Lower leg skin (tissue), 4 donors: ENCODE measurements at places on chromosomes 12 and 14. TPM values are rescaled to one million over a fixed set of nuclear protein-coding genes. Genes with fewer than 3 reads are reported as not detected.

GRCh38 chr12:119679081-119679480 is 11.1 kb downstream of the PRKAB1 start:
- no peak for DNase-seq

DNA sequence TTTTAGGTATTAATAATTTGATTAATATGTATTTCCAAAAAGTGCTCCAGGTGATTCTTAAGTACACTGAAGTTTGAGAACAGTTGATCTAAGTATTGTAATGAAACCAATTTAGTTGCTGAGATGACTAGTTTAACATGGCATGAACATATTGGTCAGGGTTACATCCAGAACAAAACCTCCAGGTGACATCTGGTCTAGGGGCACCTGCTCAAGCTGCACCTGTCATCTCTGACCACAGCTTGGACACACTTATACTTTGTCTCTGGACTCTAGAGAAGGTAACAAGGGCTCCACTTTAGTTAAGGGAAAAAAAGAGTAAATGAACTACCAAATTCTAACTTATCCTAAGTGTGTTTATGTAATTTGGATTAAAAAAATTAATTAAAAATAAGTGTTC is 8.1 kb downstream of the ARID2 start:
- no peak for DNase-seq

- peak; percentile 73 for DNase-seq
These were observed 278.3 kb downstream of the DPF3 start for GRCh38 chr14:72615451-72616121.

DNA sequence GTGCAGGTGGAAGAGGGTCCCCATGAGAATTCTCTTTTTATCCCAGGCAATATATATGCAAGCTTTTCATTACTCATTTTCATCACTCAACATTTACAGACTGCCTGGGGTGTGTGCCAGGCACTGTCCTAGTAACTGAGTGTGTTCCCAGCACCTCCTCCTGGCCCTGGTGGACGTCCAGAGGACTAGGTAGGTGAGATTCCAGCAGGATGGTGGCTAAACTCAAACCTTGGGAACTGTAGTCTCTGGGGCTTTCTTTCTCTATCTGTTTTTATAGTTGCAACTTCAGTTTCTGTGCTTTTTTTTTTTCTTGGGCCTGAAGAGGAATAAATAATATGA is 63.8 kb downstream of the SUSD6 start:
- peak; percentile 78 for DNase-seq

GRCh38 chr14:70525691-70526090 is 9.1 kb downstream of the ADAM20 start:
- no peak for DNase-seq

GRCh38 chr14:50835280-50835679 is 4.3 kb upstream of the NIN start:
- no peak for DNase-seq

DNA sequence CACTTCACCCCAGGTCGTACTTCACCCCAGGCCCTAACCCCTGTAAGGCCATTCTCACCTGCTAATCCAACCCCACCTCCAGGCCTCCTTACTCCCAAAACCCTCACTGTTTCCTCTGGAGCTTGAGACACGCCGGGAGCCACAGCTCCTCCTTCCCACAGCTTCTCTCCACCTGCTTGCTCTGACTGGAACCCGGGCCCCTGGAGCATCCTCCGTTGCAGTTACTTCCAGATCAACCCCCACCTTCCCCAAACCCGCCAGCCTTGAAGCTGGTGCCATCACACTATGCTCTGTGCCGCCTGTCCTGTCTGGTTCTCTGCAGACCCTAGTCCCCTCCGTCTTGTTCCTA is 34.6 kb upstream of the PPP2R5C start:
- no peak for DNase-seq

DNA sequence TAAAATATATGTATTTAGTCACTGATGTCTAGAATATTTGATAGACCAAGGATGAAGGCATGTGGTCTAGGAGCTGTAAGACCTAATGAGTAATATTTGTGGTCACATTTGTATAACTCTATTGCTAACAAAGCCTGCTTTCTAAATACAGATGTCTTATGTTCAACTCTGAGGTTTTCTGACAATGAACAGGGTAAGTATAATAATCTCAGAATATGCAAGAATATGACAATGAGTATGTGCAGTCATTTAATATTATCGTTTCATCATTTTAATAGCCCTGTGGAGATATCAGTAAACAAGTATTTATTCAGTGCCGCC is 389.6 kb downstream of the LRIG3 start:
- no peak for DNase-seq

- DNase-seq, result no peak
These were observed 173.6 kb upstream of the EEA1 start for GRCh38 chr12:93102744-93103143.

DNA sequence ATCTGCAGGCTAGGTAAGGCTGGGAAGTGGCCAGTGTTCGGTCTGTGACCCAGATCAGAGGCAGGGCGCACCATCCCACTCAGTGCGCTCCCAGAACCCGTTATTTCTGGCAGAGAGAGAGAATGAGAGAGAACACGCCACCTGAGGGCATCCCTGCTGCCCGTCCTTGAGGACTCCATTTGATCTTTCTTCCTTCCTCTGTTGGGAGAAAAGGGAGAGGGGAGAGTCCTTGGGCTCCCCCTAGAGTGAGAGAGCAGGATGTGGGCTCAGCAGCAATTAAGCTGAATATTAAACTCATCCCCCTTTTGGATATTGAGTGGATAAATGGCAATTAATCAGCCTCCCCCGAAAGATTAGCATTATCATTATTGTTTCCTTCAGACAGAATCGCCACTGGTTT is 70.6 kb downstream of the IFT43 start:
- DNase-seq, result no peak

DNA sequence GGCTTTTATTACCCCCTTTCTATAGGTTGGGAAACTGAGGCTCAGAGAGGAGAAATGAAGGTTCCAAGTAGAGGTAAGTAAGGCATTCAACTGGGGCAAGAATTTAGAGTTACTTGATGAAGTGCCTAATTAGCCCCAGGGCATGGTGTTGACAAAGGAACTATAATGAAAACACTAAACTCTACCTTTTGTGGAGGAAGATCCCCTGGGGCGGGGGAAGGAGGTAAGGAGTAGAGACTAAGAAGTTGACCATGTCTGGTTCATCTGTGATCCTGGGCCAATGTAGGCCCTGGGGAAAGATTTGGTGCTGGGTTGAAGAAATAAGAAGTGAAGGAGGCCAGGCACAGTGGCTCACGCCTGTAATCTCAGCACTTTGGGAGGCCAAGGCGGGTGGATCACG is 16.2 kb upstream of the COX6A1 start:
- no peak for DNase-seq

GRCh38 chr14:102902086-102902485 is 20.4 kb upstream of the AMN start:
- no peak for DNase-seq

- DNase-seq, result no peak
These were observed 138.9 kb downstream of the CACNA1C start for GRCh38 chr12:2191534-2192153.

DNA sequence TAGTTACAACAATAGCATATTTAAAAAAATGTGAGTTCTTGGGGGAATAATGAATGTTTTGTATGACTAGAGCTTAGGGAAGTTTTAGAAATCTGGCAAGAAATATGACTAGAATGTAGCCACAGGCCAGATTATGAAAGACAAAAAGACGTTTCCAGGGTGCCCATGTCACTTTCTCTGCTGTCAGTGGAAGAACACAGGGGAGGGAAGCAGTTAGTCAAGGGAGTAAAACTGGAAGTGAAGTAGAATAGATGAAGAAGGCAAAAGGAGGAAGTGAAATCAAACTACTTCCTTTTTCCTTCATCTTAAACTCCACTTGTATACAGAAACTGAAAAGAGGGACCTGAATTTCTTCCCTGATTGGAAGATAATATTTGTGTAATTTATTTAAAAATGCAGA is 81.2 kb upstream of the ATP2B1 start:
- no peak for DNase-seq

DNA sequence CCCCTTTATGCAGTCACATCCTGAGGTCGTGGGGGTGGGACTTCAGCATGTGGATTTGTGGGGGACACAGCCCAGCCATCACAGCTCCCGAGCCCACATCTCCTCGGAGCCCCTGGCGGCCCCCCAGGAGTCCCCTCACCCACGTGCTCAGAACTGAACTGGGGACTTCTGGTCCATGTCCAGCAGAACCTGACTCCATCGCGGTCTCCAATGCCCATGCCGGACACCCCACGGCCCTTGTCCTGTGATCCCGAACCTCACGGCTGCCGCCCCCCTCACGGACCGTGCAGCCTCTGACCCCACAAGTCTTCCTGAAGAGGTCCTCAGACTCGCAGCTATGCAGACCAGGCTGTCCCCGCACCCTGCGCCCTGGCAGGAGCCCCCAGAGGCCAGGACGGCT is 13.5 kb upstream of the FBRSL1 start:
- DNase-seq, result no peak

GRCh38 chr12:29147731-29148595 is 1.1 kb upstream of the FAR2 start:
- peak; percentile 94 for DNase-seq

DNA sequence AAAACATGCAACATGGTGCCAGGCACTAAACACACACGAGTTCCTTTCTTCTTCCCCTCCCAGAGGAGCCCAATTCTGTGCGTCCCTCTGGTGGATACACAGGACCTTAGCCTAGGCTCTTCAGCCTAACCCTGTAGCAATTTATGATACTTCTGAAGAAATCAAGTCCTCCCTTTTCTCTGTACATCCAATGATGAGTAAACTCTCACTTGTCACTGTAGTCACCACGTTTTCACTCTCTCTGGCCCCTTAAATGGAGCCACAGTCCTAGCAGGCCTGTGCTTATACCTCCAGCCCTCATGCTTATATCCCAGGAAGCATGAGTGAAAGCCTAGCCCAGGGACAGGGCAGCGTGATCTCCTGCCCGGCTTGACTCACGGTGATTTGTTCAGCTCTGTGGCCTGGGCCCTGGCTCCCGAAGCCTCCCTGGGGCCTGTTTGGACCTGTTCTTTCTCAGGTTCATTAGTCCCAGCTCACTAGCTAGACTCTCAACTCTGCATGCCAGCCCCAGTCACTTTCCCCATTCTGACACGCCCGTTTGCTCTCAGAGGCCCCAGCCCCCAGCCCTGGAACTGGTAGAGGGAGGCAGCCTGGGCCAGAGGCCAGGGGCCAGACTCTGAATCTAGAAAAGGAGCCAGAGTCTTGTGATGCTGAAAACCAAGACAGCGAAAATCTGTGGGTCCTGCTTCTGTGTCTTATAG is 24.1 kb upstream of the PLEKHG3 start:
- DNase-seq, result peak; percentile 72

GRCh38 chr14:103727313-103727980 is 11.8 kb downstream of the ZFYVE21 start:
- DNase-seq, result no peak

DNA sequence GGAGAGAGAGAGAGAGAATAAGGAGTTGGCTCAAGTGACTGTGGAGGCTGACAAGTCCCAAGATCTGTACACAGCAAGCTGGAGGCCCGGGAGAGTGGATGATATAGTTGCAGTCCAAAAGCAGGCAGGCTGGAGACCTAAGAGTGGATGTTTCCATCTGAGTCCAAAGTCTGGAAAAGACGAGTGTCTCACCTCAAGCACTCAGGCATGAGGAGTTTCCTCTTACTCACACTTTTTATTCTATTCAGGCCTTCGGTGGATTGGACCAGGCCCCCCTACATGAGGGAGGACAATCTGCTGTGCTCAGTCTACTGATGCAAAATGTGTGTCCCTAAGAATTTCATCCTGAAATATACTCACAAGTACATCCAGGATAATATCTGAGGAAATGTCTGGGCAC is 484.6 kb downstream of the VRK1 start:
- DNase-seq, result no peak

DNA sequence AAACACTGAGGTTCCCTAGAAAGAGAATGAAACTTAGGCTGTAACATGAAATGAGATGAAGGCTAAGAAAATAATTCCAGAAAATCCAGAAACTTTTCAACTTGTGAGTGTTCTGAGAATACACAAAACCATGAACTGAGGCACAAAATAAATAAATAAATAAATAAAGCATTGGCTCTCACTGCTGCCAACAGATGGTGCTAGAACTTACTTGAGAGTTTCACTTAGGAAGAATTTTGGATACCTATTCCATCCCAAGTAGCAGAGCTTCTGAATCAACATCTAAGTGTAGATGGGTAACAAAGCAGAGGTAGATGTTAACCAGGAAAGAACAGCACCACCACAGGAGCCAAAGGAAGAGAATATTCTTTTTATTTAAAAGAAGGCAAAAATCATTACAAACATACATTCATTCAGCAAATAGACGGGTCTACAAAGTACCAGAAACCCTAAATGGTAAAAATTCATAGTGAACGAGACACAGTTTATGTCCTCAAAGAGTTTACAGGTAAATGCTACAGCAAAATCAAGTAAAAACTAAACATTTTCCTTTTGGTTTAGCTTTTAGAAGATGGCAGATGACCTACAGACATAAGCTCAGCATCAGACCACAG is 16.7 kb downstream of the EPS8 start:
- DNase-seq, result no peak

- DNase-seq, result no peak
These were observed 69.5 kb downstream of the TMEM132C start for GRCh38 chr12:128336204-128337070.

- DNase-seq, result no peak
These were observed 422.2 kb upstream of the FOXG1 start for GRCh38 chr14:28344381-28344780.

DNA sequence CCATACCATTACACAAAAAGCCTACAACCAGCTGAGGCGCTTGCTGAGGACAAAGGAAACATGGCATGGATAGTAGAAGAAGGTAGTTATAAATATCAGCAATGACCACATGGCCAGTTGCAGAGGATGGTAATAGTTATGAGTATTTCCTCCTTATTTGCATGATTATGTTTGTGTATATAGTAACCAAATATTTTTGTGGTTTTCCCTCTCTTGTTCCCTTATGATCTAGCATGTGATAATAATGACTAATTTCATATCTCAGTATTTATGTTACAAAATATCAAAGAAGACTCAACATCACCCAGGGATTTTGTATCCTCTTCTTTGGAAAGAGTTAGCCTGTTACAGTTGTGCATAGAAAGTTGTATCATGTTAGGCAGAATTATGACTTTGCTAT is 13.5 kb upstream of the CATSPERB start:
- DNase-seq, result no peak

DNA sequence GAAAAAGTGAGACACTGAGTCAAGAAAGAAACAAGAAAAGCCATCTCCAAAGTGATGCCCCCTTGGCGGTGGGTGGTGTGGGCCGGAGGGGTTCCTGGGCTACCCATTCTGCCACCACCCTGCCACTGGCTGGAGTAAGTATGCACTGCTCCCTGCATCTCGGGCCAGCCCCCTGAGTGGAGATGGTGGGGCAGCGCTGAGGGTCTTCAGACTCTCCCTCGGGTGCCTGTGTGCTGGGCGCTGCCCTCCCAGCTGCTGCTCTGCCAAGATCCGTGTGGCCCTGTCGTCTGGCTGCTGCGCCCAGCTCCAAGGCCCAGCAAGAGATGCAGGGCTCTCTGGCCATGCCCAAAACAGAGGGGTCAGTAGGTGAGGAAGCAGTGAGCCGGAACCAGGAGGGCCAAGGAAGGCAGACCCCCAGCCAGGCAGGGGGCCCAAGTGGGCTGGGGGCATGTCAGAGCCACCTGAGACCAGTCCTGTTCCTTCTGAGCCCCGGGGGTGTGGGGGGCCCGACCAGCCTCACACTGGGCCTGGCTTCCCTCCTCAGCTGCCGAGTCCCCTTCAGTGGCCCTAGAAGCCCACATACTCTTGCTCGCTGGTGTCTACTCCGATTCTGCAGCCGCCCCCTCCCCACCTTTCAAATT is 5.2 kb downstream of the GPR132 start:
- DNase-seq, result no peak

The CELA1 gene
- not detected for total RNA-seq

The TMED8 gene
- 6.7 TPM for total RNA-seq

The C12orf54 gene
- total RNA-seq, result not detected

The TSHR gene
- total RNA-seq, result 1.8 TPM

The KRT77 gene
- 122 TPM for total RNA-seq

The KRT79 gene
- total RNA-seq, result 259 TPM

The FBXO21 gene
- 133 TPM for total RNA-seq

The KERA gene
- not detected for total RNA-seq
